ENCODE measurements at places on chromosomes 6 and 20. TPM values are rescaled to one million over a fixed set of nuclear protein-coding genes. Genes with fewer than 3 reads are reported as not detected.

DNA sequence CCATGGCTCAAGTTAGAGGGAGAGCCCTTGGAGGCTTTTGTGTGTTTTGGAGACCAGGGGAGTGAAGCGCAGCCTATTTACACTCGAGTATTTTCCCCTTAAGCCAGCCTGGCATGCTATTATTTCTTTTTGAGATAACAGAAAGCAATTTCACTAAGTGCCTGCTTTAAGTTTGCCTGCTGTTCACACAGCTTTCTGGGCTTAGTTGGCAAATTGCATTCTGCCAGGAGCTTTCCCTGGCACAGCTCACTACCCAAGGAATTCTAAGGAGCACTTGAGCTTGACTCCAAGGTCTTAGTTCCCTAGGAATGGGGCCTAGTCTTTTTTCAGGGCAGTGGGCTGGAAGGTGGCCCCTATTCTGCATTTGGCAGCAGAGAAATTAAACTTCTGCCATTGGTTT lies 19.0 kb upstream of the ASXL1 start:
- no peak for DNase-seq

DNA sequence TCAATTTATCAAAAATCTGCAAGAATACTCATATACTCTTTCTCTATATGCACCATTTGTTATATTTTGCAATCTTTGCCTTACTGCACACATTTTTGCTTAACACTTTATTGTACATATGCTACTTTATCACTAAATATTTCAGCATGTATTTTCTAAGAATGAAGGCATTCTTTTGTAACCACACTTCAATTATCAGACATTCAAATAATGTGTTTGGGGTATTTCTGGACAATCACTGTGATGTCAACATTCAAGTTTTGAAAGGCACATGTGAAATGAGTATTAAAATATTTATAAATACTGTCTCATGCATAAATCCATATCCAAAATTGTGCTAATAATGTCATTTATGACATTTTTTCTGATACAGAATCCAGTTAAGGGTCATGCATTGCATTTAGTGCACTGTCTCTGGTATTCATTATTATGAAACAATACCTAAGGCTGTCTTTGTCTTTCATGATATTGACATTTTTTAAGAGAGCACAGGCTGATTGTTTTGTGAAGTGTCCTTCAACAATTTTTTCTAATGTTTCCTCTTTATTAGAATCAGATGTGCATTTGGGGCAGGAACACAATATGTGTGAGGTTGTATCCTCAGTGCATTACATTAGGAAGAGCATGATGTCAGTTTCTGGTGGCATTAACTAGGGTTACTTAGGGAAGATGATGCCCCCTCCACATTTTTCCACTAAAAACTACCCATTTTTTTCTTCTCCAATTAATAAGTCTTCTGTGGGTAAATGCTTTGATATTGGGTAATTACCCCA lies 105.7 kb downstream of the MTFR2 start:
- no peak for DNase-seq

DNA sequence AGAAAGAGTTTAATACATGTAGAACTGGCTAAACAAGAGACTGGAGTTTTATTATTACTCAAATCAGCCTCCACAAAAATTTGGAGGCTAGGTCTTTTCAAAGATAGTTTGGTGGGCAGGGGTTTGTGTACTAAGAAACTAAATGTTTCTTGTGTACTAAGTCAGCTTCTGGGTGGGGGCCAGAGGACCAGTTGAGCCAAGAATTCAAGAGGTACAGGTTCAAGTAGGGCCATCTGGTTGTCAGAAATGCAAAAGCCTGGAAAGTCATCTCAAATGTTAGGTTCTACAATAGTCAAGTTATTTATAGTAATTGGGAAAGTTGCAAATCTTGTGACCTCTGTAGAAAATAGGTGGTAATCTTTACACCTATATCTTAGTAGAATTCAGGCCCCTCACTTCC lies 51.7 kb downstream of the CEP43 start:
- DNase-seq: no peak

The ZNF334 gene
- total RNA-seq: 5.4 TPM

The PDE7B gene
- total RNA-seq: 6.9 TPM

- DNase-seq: peak; percentile 91
Observed at GRCh38 chr20:13800728-13801134, 15.9 kb downstream of the NDUFAF5 start.

DNA sequence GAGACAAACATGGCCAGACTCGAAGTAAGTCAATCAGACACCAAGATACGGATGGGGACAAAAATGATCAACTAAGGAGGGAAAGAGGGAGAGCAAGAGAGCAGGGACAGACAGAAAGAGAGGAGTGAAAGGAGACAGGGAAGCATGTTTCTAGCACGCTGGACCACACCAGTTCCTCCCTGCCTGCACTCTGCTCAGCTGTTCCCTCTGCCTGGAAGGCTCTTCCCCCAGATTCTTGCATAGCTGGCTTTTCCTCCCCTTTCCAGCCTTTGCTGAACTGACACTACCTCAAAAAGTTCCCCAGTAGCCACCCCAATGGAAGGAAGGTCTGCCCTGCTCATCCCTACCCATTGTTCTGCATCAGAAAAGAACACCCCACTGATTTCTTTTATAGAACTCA lies 185.9 kb downstream of the MAFB start:
- no peak for DNase-seq

The NKX2-4 gene
- total RNA-seq: not detected

DNA sequence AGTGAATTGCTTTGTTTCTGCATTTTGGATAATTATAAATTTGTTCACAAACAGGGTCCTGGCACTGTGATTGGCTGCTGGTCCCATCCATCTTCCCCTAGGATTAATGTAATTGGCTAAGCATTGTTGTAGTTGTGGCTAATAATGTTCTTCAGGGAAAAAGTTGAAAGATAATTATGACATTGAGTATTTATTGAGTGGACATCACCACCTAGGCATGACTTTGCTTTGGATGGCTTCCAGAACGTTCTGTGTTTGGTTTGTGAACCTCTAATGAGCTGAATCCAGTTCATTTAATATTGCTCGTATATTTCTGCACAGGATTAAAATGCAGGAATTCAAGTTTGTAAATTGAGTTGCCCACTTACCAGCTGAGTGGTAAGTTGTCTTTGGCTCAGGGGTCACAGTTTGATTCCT lies 55.1 kb downstream of the ARID1B start:
- no peak for DNase-seq

The FLRT3 gene
- 4.7 TPM for total RNA-seq

The TMC2 gene
- not detected for total RNA-seq

The MYLK2 gene
- not detected for total RNA-seq

GRCh38 chr6:56199956-56200355 lies 47.4 kb downstream of the COL21A1 start:
- no peak for DNase-seq

The PGC gene
- 3.4 TPM for total RNA-seq

DNA sequence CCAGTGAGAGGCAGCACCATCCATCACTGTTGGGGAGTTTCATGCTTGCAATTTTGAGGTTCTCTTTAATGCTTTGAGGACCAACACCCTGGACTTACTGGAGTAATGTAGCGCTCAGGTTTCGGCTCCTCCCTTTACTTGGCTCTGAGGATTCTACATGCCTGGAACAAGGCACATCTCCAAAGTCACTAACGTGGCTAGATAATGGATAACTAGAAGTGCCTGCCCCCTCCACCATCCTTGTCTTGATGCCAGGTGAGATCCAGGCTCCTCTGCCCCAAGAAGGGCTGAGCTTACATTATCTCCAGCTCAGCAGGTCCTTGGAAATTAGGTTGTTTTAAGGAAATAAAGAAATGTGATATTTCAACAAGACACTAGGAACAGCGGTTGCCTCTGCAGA lies 75.5 kb upstream of the ZNFX1 start:
- no peak for DNase-seq

DNA sequence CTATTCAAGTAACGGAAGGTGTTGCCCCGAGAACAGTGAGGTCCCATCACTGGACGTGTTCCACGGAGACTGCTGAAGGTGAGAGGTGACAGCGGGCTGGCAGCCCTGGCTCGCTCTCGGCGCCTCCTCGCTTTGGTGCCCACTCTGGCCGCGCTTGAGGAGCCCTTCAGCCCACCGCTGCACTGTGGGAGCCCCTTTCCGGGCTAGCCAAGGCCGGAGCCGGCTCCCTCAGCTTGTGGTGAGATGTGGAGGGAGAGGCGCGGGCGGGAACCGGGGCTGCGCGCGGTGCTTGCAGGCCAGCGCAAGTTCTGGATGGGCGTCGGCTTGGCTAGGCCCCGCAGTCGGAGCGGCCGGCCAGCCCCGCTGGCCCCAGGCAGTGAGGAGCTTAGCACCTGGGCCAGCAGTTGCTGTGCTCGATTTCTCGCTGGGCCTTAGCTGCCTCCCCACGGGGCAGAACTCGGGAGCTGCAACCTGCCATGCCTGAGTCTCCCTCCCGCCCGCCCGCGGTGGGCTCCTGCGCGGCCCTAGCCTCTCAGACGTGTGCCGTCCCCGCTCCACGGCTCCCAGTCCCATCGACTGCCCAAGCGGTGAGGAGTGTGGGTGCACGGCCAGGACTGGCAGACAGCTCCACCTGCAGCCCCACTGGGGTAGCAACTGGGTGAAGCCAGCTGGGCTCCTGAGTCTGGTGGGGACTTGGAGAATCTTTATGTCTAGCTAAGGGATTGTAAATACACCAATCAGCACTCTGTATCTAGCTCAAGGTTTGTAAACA lies 77.6 kb downstream of the RNF182 start:
- no peak for DNase-seq

The TNXB gene
- total RNA-seq: 207 TPM

- DNase-seq: no peak
Observed at GRCh38 chr6:5516036-5516435, 254.7 kb downstream of the FARS2 start.

The MOCS1 gene
- 14.7 TPM for total RNA-seq

DNA sequence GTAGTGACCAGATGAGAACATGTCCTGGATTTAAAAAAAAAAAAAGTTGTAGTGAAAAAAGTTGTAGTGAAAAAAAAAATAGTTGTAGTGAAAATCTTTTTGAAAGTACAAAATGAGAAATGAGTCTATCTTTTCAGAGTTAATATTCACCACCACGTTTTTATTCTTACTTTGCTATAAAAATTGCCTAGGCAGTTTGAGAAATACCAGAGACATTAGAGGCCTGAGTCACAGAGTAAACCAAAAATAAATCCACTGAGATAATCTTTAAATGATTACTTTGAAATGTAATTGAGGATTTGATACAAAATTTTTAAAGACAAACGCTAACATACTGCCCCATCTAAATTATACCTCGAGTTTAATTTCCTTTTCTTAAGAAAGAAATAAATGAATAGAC lies 101.2 kb upstream of the TIAM2 start:
- DNase-seq: no peak

The MYT1 gene
- total RNA-seq: not detected

DNA sequence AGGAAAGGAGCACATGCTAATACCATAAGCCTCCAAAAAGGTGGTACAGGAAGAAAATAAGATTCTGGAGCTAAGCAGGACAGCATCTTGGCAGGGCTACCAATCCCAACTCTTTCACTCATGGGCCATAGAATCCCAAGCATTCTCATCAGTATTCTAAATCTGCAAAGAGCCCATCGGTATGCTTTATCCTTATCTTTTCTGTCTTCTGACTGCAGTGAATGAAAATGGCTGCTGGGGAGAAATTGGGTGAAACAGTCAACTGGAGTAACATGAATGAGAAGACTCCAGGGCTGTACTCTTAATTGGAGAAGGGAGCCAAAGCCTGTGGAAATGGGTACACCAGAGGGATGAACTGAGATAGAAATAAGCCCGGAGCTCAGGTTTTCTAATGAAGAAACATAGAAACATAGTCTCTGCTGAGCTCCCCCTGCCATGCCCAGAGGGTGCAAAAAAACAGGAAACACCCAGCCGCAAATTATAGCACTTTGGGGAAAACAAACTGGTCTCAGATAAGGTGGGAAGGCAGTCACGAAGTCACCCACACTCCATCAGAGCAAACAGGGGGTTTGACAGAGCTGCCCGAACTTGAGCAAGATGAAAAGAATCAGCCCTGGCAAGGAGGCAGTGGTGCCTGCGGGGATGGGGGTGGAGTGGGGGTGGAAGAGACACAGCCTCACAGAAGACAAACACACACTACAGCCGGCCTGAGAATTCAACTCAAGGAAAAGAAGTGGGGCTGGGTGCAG lies 35.4 kb upstream of the E2F3 start:
- DNase-seq: no peak

DNA sequence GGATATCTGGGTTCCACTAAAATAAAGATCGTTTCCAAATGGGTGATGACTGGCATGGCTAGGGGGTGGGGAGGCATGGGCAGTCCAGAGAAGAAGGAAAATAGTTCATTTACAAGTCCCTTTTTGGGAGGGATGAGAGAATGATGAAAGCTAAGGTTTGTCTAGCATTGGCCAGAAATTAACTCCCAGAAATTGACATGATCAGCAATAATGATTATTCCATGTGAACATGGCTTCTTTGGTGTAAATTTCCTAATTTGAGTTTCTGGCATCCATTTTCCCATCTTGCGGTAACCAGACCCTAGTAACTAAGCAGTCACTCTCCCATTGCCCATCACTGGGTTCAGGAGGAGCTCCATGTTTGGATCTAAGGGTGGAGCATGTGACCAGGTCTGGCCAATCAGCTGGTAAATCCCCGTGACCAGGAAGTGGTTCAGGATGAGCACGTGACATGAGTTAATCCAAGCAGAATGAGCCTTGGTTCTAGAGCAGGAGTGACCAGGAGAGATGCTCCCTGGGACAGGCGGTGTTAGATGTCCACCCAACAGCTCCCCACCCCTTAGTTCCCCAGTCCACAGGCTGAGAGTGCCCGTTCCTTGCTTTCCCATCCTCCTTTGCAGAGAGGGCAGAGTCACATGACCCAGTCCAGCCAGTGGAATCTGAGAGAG lies 512.7 kb downstream of the PREX1 start:
- DNase-seq: no peak

DNA sequence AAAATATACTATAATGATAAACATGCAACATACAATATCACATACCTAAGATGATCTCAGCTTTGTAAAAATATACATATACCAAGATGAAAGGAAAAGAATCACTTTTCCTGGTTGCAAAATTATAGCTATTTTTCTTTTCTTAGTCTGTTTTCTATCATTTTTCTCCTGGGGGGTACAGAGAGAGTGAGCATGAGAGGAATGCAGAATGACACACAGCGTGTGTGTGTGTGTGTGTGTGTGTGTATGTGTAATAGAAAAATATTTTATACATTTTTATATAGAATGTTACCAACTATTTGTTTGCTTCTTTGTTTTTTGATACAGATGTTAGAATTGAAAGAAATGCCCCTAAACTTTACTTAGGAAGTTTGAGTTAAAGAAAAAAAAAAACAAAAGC lies 64.3 kb downstream of the FAM83B start:
- DNase-seq: no peak

The SLC13A3 gene
- 1.2 TPM for total RNA-seq

GRCh38 chr6:131950767-131951575 lies at the start of gene CCN2:
TSS of gene CCN2 (minus strand) at chr6:131951372. CDS start at chr6:131951172, 200 bp downstream.
- DNase-seq: no peak
